ENCODE measurements at places on chromosomes 4 and X.

DNA sequence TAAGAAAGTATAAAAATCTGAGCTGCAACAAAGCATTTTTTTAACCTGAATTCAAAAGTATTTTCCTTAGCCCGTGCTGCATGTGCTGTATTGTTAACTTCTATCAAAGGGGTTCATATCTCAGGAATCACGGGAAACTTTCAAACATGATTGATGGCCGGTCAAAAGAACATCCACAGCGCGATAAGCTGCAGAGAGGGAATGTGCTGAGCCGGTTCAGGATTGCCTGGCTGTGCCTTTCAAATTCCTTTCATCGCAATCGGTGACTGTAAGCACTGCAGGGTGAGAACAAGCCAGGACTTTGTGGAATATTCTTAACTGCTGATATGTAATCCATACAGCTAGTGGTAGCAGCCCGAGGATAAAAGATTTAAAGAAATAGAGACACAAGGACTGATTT lies 210.9 kb upstream of the NOCT start:
- no peak for DNase-seq

DNA sequence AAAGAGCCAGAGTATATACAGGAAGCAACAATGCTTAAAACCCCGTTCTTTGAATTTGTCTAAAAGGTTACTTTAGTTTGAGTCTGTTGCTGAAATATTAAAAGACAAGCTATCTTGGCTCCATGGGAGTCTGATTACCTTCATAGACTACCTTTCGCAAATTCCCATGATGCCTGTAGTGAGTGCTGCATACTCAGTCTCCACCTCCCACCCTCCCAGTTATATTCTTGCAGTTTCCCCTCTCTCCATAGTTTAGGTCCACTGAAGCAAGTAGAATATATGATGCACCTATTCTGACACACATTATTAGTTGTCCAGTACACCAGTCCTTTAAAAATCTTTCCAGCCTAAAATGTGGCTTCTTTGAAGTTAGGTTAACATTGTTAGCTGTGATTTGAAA lies 2.4 kb downstream of the CNKSR2 start:
- no peak for DNase-seq

DNA sequence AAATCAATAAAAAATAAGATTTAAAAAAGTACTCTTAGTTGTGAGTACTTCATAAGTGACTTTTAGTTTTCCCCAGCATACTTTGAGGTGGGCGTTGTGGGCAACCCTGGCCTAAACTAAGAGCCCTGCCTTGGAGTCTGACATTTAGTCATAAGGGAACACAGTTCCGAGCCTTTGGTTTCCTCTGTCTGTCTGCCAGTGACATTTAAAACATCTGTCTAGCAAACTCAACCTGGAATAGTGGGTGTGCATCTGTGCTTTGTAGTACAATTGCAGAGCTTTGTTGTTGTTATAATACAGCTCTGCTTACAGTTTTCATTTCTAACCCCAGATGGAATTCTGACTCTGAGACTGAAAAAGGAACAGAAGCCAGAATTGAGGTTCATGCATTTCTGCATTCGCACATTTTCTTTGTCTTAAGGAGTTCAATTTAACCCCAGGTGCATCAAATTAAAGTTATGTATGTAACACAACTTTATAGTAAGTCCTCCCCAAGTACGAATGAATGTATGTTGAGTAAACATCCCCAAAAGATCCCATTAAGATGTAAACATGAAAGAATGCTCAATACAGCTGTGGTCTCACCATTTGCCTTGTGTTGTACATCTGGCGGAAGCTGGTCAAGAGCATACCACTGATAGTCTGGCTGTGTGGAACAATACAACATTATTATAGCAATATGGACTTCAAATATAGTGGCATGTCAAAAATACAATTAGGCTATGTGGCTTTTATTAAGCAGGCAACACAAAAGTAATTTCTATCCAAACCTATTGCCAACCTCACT lies 25.9 kb downstream of the TNIP3 start:
- DNase-seq: no peak

DNA sequence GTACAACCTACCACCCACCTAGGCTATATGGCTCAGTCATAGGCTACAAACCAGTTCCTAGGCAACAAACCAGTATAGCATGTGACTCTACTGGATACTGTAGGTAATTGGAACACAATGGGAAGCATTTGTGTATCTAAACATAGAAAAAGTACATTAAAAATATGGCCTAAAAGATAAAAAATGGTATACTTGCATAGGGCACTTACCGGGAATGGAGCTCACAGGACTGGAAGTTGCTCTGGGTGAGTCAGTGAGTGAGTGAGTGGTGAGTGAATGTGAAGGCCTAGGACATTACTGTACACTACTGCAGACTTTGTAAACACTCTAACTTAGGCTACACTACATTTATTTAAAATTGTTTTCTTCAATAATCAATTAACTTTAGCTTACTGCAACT lies 139.2 kb upstream of the RBPJ start:
- DNase-seq: no peak

DNA sequence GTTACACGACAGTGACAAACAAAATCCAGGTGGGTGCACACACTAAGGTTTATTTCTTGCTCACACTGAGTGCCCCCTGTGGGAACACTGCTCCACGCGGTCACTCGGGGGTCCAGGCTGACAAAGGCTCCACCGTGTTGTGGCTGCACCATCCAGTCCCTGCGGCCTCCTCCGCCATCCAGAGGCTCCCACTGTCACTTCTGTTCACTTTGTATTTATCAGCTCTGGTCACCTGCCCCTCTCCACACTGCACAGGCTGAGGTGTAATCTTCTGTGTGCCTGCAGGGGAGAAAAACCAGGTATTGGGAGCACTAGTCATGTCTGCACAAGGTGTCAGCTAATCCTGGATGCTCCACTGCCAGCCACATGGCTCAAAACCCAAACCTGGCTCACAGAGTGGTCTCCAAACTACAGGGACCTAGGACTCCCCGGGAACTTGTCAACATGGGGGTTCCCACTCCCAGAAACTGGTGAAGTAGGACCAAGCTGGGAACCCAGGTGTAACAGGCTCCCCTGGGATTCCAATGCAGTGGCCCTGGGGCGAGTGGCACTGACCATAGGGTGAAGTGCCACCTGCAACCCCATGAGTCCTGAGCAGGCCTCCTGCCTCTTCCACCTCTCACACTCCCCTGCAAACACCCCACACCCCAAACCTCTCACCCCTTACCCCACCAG lies 25.5 kb downstream of the HMX1 start:
- DNase-seq: no peak
